ENCODE measurements at places on chromosomes 5 and 9.
A peak's percentile ranks its signal among the peaks of the same experiment; 100 is the strongest.

GRCh38 chr9:16275795-16276624 is 594.5 kb downstream of the BNC2 start:
- DNase-seq: no peak

DNA sequence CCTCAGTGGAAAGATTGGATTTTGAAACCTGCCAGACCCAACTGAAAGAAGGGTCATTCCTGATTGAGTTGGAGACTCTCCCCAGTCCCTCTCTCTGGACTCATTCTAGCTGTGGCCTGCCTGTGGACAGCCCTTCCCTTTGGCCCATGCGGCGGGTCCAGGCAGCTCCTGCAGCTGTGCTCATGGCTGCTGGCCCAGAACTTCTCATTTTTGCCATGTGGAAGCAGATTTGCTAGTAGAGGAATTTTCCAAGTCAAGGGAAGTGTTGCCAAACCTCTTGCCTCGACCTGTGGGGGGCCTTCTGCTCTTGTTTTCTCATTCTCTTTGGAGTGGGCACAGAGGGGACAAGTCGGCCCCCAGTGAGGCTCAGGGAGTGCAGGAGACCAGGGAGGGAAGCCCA is 89.2 kb downstream of the ANKRD33B start:
- DNase-seq: peak; percentile 16

- DNase-seq: peak; percentile 56
These were observed 601 bp downstream of the ERGIC1 start for GRCh38 chr5:172834415-172835289.

DNA sequence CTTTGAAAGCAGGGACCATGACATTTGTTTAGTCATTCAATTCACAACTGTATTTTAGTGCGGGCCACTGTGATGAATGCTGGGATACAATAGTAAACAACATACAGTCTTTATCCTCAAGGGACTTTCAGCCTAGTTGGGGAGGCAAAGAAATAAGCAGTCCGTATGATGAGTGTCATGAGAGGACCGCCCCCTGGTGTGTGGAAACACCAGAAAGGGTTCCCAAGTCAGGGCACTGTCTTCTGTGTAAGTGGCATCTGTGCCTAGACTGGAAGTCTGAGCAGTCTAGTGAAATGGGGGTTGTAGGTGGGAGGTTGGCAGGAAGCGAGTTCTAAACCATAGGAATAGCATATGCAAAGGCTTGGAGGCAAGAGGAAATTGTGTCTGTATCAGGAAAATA is 6.8 kb downstream of the C9orf43 start:
- no peak for DNase-seq

- no peak for DNase-seq
These were observed 291.7 kb downstream of the NR3C1 start for GRCh38 chr5:143111799-143112198.

DNA sequence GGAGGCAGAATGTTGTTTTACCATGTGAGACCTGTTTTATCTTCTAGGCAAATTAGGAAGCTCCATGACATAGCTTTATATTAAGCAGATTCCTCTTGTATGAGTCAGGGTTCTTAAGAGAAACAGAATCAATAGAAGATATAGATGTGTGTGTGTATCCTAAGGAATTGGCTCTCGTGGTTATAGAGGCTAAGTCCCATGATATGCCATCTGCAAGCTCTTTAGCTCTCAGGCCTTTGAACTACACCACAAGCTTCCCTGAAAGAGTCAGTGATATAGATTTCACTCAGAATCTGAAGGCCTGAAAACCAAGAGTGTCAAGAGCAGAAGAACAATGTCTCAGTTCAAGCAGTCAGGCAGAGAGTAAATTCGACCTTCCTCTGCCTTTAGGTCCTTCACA is 365.8 kb upstream of the ZNF608 start:
- no peak for DNase-seq

- DNase-seq: no peak
These were observed 536.0 kb downstream of the GABRG2 start for GRCh38 chr5:162603443-162604070.

GRCh38 chr5:138790684-138791083 is 37.5 kb downstream of the CTNNA1 start:
- DNase-seq: no peak

GRCh38 chr9:123338710-123339665 is 17.0 kb upstream of the CRB2 start:
- DNase-seq: no peak

Data from adipocyte (in vitro differentiated cells).